ENCODE measurements at places on chromosomes 2 and 18.

DNA sequence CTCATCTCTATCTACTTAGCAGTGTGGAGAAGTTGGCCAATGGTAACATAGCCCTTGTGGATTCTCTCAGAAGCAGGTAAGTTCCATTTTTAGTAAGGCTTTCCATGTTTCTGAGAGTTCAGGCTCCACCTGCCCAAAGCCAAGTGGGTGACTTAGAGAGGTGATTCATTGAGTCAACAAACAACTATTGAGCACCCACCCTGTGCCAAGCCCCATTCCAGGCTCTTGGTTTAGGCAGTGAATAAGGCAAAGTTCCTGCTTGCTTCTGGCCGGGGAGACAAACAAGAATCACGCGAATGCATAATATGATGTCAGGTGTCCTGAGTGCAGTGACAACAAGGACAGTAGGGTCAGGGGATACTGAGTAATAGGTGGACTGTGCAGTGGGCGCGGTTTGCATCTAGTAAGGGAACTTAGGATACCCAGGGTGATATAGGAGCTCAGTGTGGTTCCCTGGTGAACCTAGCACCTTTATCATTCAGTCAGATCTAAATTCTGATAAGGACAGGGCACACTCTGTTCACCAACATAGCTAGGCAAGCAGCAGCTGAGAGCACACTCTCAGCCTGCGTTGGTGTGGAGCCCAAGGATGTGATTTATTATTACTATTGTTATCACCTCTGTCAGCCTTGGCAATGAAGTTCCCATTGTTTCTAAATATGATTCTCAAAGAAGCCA lies 31.7 kb upstream of the KCTD1 start:
- no peak for DNase-seq

DNA sequence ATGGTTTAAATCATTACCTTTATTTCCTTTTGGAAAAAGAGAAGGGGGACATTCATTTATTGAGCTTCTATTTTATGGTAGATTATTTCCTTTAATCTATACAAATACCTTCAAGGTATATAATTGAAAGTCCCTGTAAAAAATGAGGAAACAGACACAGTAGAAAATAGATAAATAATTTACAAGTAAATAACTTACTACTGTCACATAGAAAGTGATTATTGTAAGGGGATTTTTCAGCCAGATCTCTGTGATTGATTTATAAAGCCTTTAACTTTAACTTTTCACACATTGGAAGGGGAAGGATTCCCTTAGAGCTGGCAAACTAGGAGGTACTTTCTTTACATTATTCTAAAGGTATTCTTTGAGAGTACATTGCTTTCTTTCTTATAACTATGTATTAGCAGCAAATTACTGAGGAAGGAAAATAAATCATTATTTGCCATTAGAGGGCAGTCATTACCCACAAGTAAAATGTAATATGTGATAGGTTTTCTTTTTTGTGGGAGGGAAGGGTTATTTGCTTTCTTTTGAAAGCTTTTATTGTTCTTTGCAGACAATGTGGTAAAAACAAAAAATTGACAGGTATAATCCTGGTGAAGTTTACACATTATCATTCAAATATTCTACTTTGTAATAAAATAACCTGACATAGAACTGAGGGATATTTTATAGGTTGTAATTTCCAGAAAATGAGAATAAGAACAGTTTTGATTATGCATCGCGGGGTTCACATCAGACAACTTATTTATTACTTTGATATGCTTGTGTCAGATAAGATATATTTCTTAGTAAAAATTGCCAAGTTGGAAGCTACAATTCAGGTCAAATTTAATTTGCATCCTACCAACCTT lies 24.8 kb upstream of the RPE start:
- peak; percentile 8 for DNase-seq

GRCh38 chr2:112087346-112088020 lies 32.4 kb downstream of the TMEM87B start:
- DNase-seq, result no peak

DNA sequence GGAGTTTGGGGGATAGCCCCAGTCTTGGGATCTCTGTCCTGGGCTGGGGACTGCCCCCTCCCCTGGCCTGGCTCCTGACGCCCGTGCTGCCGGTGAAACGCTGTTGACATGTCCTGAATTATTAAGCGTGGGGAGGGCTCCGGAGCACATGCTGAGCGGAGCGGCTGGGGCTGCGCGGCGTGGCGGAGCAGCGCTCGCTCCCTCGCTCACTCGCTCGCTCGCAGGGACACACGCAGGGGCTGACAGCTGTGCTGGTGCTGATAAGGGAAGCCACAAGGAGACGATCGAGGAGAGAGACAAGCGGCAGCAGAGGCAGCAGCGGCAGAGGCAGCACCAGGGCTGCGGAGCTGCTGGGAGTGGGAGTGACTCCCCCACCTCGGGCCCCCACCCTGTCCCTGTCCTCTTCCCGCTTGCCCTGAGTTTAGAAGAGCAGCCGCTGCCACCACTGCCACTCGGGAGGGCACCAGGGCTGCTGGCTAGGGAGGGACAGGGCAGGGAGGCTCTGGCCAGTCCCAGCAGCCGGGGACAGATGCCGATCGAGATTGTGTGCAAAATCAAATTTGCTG lies at the start of gene ASIC4:
Gene ASIC4 (plus strand): TSS at position 287 of the 566 bp plus-strand sequence. CDS start 243 bp downstream, at position 530.
- DNase-seq, result peak; percentile 87

GRCh38 chr18:59481436-59481835 lies 122.4 kb upstream of the LMAN1 start:
- no peak for DNase-seq

GRCh38 chr18:75635096-75635495 lies 207.6 kb upstream of the SMIM21 start:
- peak; percentile 11 for DNase-seq

- no peak for DNase-seq
Observed at GRCh38 chr2:58207189-58207588, 33.9 kb downstream of the FANCL start.

DNA sequence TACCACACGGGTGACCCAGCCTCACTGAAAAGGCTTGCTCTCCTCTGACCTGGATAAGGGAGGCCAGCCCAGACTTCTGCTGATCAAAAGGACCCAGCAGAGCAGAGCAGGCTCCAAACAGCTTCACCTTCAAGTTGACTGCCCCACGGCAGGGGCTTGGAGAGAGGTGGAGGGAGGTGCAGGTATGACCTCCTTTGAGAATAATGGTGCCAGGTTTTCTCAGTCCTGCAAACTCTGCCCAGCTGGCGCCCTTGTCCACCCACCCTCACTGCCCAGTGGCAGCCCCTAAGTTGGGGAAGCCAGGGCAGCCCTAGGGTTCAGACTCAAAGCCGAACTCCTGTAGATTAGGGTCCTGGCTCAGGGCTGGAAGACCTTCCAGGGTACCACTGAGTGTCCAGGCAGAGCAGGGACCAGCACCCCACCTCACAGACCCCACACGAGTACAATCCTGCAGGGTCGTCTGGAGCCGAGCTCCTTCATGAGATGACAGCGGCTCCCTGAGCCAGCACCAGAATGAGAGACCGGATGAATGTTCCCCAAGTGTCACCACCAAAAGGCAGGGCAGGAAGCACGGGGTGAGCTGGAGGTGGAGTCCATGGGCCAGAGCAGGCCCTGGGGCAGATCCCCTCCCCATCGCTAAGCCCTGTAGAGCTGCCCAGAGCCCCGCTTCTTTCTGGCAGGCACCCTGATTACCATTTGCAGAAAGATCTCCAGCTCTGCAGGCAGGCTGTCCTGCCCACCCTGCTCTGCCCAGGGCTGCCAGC lies 3.6 kb upstream of the GPC1 start:
- DNase-seq, result no peak

- no peak for DNase-seq
Observed at GRCh38 chr2:202158796-202159195, 79.6 kb downstream of the SUMO1 start.

DNA sequence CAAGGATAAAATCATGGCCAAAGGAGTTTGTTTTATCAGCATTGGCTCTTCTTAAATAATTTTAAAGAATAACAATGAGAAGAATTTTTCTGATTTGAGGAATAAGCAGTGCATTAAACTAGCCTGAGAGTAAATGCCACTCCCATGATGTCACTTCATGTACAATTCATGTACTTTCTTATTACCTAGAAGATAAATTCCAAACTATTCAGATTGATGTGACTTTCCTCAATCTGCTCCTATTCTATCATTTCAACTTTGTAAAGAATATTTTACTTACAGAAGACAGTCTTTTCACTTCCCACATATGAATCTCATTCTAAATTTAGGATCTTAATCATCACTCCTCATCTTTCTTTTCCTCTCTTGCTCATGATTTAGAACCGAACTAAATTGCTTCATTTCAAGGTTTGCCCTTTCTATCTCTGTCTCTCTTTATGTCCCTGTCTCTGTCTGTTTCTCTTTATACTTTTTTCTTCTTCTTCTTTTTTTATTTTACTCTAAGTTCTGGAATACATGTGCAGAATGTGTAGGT lies 1142.0 kb upstream of the PIK3C3 start:
- no peak for DNase-seq

DNA sequence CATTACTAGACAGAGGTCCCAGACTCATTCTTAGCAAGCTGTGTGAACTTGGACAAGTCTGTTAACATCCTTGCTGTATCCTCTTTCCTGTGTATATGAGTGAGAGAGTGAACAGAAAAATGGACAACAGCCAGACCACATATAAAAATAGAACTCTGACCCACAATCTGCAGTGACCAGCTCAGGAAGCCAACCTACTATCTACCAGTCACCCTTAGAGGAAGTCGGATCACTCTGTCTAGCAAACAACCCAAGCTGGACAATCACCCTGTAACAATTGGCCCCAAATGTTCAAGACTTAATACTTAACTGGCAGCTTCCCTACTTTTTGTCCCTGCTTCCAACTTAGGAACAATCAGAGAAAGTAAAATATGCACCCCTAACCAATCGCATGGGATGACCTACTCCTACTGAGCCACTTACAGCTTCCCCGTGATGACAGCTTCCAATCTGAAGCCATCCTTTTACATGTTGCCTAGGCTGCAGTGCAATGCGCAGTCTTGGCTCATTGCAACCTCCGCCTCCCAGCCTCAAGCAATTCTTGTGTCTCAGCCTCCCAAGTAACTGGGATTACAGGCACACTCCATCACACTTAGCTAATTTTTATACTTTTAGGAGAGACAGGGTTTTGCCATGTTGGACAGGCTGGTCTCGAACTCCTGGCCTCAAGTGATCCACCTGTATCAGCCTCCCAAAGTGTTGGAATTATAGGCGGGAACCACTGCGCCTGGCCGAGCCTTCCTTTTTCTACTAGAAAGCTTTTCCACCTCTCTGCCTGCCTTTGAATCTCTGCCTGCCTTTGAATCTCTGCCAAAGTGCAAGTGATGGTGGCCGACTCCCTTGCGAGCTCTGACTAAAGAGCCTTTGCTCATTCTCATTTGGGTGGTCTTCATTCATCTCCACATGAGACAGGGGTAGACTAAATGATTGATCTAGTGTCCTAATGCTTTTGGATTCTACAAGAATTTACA lies 158.3 kb upstream of the NDUFV2 start:
- DNase-seq, result no peak

DNA sequence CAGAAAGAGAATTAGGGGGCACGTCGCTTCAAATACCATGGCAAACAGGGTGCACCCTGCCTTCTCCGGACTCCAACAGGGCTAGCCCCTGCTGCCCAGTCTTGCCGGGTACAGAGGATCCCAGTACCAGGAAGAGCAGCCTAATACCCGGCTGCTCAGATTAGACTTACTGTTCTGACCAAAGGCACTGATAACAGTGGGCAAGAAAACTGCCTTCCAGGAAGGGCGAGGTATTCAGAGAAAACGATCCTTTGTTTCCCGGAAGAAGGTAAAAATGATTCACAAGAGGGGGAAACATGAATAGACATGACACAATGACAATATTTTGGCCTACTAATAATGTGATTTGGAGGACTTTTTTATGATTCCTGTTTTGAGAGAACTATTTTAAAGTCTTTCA lies 99.9 kb downstream of the SS18 start:
- DNase-seq, result no peak
